ENCODE measurements at places on chromosomes 4 and X.
A peak's percentile ranks its signal among the peaks of the same experiment; 100 is the strongest.

- DNase-seq, result no peak
These were observed 14.3 kb downstream of the SHROOM3 start for GRCh38 chr4:76449362-76449767.

DNA sequence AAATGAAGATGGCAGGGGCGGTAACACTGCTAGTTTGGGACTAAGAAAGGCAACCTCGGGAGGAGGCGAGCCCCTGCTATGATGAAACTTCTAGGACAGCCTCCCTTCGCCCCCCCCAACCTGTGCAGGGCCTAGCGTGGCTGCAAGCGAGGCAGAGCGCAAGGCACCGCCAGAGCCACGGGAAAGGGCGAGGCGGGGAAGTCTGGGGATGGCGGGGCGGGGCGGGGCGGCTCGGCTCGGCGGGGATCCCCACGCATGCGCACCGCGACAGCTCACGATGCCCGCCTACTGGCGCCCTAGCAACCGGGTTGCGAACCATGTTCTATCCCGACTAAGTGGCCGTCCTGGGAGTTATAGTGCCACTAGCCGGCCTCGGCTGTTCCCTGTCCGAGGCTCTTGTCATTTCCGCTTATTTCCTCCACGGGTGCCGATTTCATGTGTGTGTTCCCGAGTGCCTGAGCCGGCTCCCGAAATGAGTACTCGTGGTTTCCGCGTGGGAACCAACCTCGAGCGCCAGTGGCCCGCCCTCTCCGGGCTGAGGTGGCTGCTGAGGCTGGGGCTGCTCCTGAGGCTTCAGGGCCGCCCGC, 28.7 kb upstream of the RBMX start:
- peak; percentile 75 for DNase-seq

DNA sequence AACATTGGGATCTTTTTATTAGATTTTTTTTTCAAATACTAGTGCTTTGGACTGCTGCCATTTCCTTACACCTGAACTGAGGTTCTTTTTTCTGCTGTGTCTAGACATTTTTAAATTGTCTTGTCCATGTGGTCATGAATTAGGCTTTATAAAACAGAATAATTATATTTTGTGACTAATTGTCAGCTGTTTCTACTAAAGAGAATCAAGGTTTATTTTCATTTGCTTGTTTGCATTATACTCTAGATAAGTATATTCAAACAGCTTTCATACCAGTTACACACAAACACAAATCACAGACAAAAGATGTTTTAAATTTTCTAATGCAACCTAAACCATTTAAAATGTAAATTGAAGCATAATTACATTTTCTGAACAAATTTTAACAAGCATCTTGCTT, 194.7 kb downstream of the GALNTL6 start:
- no peak for DNase-seq

DNA sequence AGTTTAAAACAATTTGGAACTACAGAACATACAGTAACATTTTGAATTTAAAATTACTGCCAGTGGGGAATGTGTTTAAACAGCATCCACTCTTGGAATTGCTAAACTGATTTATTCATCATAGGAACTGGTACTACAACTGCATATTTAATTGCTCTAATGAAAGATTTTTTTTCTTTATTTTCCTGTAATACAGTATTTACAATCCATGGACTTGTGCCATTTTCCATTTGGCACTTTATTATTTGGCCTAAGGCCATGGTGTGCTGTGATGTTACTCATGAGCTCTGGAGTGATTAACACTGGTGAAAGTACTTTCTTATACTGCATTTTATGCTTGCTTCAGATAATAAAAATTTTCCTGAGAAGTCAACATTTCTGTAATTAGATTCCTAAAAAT, 69.7 kb upstream of the NUDT6 start:
- DNase-seq, result no peak

GRCh38 chrX:137387646-137388045, 178.3 kb upstream of the ZIC3 start:
- no peak for DNase-seq

GRCh38 chr4:22510750-22511149, 5.1 kb downstream of the ADGRA3 start:
- DNase-seq, result no peak

- no peak for DNase-seq
These were observed 45.6 kb downstream of the SEL1L3 start for GRCh38 chr4:25817059-25817681.

DNA sequence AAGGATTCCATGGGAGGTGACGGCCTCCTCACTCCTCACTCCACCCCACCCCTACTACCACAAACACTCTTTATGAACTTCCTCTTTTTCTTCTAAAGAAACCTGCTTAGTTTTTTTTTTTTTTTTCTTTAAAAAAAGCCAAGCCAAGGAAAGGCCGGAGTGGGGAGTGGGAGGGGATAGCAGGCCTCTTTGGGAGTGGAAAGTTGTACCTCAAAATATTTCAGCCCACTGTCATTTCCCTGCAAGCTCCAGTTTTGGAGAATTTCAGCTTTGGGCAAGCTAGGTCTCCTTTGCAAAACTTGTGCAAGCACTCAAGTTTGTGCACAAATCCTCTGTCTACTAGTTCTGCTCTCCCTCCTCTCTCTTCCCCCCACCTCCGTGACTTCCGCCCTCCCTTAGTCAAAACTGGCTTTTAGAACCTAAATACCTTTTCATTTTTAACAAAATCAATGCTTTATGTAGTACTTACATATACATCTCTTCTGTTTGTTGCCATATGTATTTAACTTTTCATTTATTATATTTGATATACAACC, 512 bp upstream of the ANTXR2 start:
- no peak for DNase-seq

GRCh38 chrX:102863735-102864134, 73.3 kb upstream of the RAB40AL start:
- DNase-seq, result peak; percentile 83

GRCh38 chr4:175787948-175788347, 24.1 kb downstream of the GPM6A start:
- DNase-seq, result no peak

DNA sequence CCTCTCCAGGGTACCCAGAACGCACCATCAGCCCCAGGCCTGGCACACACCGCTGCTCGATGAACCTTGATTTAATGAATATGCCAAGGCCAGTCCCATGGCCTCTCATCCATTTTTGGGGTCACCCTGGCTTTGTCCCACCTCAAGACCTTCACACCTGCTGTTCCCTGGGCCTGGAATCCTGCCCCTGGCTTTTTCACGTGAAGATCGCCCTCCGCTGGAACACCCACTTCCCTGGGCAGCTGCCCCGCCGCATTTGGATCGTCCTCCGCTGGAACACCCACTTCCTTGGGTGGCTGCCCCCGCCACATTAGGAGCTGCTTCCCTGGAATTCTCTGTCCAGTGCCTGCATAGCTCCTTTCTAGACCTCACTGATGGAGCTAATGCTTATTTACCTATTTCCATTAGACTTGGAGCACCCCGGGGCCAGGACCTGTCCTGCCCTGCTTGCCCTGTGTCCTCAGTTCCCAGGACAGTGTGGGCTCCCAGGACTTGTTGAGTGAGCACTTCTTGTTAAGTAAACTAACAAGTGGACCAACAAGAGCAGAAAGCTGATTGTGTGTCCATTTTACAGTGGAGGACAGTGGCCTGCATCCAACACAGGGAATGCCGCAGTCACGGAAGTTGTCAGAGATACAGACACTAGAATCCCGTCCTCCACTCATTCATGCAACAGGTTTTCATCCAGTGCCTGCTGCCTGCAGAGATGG, 12.5 kb downstream of the BLOC1S4 start:
- DNase-seq, result no peak

GRCh38 chr4:23774909-23775308, 114.9 kb downstream of the PPARGC1A start:
- no peak for DNase-seq

DNA sequence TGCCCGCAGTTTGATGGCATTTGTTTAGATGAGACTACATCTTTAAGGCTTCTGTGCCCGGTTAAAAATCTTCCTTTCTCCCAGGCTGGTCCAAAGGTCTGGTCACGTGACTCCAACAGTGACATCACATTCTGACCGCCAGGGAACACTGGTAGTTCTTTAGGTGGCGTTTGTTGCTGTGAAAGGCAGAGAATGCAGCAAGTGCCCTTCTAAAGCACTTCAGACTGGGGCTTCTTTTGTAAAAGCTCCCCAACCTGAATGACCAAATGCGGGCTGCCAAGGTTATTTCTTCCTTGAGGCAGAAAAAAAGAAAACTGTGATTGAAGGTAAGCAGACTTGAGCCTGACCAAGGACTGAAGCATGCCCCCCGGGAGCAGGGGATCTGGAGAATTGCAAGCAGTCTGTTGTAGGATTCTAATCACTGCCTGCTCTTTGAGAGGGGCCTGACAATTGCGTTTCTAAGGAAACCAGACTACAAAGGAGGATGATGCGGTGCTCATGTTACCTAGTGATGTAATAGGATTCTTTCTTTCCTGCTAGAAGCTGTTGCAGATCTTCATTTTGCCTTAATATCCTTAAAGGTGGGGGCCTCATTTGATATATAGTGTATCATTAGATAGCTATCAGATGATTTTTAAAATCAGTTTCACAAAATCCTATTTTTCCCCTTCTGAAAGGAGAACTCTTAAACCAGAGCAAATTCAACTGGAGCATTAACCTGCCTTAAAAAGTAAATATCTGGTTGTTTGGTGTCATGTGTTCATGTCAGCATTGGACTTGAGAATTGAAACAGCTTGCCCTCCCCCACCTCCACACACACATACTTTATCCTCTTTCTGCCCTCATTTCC, 133.1 kb downstream of the AKAP4 start:
- DNase-seq, result peak; percentile 34

DNA sequence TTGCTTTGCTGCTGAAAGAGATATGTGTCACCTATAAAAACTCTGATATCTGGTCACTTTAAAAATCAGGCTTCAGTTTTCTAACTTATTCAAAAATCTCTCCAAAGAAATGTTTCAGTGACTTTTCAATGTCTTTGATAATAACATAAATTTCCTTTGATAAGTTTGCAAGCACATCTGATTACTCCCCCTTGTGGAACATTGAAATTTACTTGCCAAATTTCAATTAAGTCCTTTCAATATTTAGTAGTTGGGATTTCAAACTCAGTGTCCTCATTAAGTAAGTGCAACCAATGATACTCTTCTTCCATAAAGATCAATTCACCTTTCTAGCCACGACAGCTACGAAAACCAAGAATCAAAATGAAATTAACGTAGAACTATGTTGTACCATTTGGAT, 151.3 kb upstream of the FAM47C start:
- DNase-seq, result no peak

- no peak for DNase-seq
These were observed 65.4 kb downstream of the GPRIN3 start for GRCh38 chr4:89242216-89242615.

DNA sequence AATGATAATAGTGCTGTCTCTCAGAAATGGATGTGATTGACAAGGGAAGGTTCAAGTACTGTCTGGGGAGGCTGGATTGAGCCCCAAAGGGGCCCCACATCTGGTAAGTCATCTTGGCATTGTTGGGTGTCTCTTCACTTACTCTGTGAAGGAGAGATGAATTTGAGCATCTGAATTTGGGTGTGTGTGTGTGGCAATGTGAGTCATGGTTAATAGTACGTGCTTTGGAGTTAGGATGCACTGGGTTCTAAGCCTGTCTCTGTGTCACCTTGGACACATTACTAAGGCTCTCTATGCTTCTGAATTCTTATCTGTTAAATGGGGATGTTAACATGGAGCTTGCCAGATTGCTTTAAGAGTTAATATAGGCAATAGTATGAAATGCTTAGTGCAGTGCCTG, 80.4 kb downstream of the FRAS1 start:
- no peak for DNase-seq

DNA sequence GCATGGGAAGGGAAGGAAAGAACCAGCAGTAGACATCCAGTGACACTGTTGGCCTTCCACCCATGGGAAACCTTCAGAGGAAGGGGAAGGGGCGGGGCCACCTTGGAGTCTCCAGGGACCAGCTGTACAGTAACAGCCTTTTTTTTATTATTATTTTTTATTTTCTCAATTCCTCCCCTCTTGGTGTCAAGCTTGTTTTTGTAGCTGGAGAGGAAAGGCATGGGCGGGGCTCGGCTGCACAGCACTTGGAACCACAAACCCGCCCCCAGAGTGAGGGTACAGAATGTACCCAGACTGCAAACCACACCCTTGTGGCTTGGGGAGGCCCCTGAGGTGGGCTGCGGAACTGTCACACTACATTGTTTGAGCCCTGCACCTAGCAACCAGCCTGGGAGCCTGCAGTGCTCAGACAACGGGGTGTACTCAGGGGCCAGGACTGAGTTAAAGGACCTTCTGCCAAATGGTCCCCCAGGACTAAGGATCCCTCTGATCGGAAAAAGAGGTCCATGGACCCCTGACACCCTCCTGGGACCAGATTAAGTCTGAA, 45.7 kb downstream of the PRPS1 start:
- DNase-seq, result peak; percentile 42

DNA sequence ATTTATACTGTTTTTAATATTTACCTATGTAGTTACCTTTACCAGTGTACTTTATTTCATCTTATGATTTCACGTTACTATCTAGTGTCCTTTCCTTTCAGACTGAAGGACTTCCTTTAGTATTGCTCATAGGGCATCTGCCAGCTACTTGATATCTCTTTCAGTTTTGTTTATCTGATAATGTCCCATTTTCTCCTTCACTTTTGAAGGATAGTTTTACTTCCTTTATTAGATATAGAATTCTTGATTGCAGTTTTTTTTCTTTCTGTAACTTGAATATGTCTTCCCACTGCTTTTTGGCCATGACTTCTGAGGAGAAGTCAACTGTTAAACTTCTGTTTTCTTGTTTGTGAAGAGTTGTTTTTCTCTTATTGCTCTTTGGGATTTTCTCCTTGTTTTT, 69.4 kb upstream of the MAGED1 start:
- DNase-seq, result no peak

DNA sequence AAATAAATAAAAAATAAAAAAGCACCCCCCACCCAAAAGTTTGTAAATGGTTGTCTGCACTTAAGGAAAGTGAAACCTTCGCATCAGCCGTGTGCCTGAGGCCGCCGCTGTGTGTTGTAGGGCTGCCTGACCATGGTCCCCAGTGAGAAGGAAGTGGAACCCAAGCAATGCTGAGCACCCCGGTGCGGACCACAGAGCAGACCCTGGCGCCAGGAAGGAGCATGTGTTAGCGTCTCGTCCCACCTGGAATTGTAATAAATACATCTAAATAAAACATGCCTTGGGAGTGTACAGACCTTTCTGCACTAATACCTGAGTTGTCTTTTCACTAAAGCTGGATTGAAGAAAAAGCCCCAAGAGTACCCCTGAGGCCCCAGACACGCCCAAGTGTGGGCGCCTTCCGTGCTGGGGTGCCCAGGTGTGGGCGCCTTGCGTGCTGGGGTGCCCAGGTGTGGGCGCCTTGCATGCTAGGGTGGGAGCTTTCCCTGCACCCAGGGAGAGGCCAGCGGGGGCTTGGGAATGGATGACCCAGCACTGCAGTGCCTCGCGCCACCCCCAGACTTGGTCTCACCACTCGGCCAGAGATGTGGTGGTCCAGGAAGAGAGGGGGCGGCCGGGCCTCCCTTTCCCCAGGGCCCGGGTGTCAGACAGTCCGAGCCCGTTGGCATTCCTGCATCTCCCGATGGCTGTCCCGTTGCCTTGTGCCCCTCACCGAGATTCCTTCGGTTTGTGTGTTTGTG, 33.7 kb downstream of the HTT-AS start:
- no peak for DNase-seq

DNA sequence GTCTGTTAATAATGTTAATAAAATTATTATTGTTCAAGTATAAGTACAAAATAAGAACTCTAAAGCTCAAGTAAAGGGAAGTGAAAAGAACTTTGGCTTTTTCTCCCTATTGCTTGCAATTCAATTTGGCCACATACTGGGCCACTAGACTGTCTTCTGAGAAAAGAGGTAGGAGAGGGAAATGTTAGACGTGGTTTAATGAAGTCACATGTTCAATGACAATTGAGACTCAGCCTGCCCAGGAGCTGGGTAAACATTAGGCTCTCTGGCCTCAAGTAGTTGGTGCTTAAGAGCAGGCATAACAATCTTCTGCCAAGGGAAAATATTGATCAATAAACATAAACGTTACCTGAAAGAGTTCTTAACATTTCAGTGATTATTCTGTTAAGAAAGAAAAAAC, 15.1 kb upstream of the PRSS12 start:
- DNase-seq, result no peak

Measured in Ammon's horn (tissue), 1 donor.